Left ventricle myocardium inferior (tissue), 1 donor: ENCODE measurements at places on chromosomes 1 and 21.

DNA sequence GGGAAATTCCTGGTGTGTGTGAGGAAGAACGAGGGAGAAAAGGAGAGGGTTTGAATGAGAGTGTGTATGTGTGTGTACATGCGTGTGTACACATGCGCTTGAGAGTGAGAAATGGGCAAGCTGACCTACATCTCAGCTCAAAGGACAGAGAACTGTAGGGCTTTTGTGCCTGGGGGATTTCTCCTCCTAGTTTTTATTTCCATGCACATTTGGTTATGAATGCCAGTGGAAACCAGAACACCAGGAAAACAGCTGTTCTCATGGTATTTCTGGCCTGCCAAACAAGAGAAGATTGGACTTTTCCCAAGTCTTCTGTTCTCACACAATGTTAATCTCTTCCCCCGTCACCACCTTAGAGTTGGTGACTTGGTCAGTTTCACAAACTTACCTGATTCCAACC is 45.2 kb downstream of the SLC44A3 start:
- no peak for DNase-seq

- DNase-seq = no peak
Measured at GRCh38 chr1:83573776-83574175, 425.2 kb downstream of the TTLL7 start.

DNA sequence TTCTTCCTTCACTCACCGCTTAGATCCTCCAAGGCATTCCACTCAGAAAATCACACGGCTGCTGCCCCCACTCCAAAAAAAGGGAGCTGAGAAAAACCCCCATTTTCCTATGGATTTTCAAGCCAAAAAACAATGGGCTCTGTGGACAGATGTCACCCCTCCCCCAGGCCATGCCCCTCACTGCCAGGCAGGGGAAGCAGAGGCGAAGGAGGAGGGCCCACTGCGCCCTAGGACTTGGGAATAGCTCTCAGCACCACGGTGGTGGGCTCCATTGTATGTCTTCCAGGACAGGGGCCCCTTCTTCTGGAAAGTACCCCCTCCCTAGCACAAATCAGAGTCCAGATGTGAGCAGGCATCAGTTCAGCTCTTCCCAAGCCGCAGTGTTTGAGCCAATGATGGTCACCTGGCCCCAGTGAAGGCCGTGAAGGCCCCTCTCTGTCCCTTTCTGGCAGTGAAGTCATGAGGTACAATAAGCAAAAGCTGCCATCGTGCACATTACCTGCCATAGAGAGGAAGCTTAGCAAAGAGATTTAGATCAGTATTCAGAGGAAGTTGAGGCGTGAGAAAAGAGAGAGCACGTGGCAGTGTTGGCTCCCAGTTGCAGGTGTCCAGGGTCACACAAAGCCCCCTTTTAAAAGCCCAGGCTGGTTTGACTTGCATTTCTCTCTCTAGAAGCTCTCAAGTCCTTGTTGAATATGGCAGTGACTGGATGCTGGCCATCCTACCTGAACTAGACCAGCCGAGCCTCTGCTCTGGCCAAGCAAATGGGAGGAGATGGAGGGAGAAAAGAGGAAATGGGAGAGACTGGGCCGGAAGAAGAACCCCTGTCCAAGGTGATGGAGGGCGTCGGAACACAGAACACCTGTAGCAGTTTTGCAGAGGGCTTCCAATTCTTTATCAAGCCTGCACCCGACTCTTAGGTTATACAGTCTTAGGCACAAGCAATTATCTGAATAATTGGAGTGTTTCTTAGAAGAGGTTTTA is 149.0 kb downstream of the TOMM20 start:
- no peak for DNase-seq

DNA sequence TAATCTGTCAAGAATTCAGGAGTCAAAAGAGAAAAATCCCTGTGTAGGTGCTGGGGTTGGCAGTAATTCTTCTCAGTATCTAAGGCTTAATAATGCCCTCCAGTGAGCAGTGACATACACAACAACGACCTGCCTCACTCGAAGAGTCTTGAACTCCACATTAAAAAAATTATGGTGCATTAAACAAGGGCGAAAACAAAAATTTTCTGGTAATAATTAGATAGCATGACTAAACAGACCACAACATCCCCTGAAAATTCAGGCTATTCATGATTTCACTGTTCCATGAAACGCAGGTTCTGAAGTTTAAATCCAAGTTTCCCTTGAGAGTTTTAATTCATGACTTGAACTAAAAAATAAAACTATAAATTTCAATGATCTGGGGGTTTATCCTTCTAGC is 5.1 kb downstream of the SRSF4 start:
- DNase-seq = no peak

DNA sequence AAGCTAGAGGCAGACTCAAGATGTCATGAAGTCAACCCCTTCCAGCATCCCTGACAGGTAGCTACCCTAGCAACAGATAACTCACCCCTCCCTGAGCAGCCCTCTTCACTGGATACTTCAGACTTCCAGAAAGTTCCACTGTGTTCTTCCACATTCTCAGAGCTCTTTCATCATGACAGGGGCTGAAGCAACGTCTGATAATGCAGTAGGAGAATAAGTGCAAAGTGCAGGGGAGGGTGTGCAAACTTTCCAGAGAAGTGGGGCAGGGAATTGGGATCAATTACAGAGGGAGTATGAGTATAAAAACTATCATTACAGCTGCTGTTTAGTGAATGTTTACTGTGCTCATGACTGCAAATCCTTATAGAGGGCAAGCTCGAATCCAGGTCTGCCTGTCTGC is 26.4 kb upstream of the FOXE3 start:
- no peak for DNase-seq

- no peak for DNase-seq
Measured at GRCh38 chr1:9193233-9193625, 41.3 kb upstream of the H6PD start.
